ENCODE measurements at places on chromosomes 5 and 9. TPM values are rescaled to one million over a fixed set of nuclear protein-coding genes. Genes with fewer than 3 reads are reported as not detected.

DNA sequence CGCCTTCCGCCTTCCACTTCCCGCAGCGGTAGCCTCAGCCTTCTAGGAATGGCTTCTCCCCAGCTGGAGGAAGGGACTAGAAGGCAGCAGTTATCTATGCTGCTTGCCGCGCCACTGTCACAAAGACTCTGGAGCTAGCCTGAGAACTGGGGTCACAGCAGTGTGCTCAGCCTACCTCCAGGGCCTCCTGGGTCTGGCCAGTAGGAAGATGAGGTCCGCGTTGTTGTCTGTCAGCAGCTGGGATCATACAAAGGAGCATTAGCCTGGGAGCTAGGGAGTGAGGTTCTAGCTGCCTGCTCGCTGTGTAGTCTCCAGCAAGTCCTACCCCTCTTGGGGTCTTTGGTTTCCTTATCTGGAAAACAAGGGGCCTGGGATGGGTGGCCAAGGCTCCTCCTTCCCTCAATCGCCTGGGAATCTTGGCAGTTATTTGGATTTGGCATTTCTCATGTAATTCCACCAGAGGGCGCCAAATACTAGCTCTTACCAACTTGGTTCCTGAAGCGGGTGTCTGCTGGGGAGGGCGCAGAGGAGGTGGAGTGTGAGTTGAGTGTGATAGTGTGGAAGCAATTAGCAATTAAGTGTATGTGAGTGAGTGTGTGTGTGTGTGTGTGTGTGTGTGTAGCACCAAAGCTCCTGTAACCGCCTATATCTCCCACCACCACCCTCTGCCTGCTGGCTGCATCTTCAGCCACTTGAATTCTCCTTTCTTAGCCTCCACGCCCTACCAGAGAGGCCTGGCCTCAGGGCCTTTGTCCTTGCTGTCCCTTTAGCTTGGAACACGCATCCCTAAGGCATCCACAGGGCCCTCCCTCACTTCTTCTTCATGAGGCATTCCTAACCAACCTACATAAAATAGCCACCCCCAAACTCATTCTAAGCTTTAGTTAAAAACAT, 97.1 kb downstream of the ENTREP1 start:
- H3K4me1 ChIP-seq: no peaks in the 10 kb centered on the region
- H3K4me3 ChIP-seq: no peak overlapping the region
- DNase-seq: no peak

DNA sequence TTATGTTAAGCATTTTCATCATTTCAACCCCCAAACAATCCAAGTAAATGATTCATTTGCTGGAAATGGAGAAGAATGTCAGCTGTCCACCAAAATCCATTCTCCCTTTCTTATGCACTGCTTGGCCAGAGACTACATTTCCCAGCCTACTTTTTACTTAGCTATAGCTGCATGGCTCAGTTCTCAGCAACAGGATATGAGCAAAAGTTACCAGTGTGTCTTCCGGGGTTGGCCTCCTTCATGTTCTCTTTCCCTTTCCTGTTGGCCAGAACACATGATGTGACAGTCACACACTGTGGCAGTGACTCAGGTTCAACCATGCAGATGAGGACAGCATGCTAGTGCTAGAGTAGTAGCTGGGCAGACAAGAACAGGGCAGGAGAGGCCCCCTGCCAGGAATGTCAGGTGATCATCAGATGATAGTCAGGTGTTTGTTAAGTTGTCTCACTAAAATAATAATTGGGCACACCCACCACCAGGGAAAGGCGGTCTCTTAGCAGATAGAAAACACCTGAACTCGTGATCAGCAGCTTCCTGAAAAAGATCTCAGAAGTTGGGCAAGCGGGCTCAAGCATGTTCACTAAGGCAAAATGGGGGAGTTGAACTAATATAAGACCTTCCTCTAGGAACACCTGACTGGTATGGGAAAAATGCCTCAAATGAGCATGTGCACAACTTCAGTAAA, 12.2 kb downstream of the GPR150 start:
- DNase-seq: no peak
- H3K4me1 ChIP-seq: no peaks in the 10 kb centered on the region
- H3K27me3 ChIP-seq: peaks cover 3% of the 10 kb centered on the region
- H3K27ac ChIP-seq: no peak overlapping the region
- H3K4me3 ChIP-seq: no peak overlapping the region

DNA sequence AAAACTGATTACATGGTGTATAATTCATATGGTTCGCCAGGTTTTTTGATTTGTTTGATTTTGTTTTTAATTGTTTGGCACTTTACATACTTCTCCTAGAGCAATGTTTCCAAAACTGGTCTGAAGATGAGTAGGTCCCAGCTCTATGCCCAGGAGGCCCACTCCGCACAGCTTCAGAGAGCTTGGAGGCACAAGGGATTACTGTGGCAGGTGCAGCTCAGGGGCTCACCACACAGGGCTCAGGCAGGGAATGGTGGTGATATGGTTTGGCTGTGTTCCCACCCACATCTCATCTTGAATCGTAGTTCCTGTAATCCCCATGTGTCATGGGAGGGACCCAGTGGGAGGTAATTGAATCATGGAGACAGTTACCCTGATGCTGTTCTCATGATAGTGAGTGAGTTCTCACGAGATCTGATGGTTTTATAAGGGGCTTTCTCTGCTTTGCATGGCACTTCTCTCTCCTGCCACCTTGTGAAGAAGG, 296.6 kb downstream of the MED10 start:
- DNase-seq: no peak
- H3K4me1 ChIP-seq: no peaks in the 10 kb centered on the region
- no peak overlapping the region for H3K4me3 ChIP-seq

- peak overlapping the region; percentile 61 for H3K27ac ChIP-seq
- peaks cover 27% of the 10 kb centered on the region for H3K4me1 ChIP-seq
- H3K4me3 ChIP-seq: peak overlapping the region; percentile 82
- H3K27me3 ChIP-seq: no peaks in the 10 kb centered on the region
- no peaks in the 10 kb centered on the region for H3K36me3 ChIP-seq
Measured at GRCh38 chr9:98255061-98255577, 330 bp downstream of the TBC1D2 start.

GRCh38 chr5:124373883-124374282, 372.6 kb downstream of the ZNF608 start:
- peaks cover 2% of the 10 kb centered on the region for H3K36me3 ChIP-seq
- H3K4me3 ChIP-seq: no peak overlapping the region
- DNase-seq: no peak
- no peak overlapping the region for H3K27ac ChIP-seq

DNA sequence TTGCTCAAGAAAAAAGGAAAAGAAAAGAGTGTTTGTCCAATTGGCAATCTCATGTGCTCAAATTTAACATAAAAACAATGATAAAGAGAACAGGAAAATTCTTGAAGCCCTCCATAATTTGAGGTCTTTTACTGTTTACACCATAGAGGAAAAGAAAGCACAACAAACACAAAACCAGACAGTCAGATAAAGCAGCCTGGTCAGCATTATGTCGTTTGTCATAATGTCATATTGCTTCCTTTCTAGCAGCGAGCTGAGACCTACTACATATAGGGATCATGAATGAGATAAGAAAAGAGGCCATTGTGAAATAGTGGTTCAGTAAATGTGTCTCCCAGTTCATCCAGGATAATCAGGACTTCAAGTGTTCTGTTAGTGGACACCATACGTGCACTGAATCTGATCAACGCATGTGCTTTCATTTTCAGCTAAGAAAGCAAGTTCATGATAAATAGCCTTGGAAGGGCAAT, 64.7 kb upstream of the SELENOP start:
- no peak overlapping the region for H3K27ac ChIP-seq
- no peaks in the 10 kb centered on the region for H3K27me3 ChIP-seq
- no peak overlapping the region for H3K4me3 ChIP-seq
- DNase-seq: no peak

DNA sequence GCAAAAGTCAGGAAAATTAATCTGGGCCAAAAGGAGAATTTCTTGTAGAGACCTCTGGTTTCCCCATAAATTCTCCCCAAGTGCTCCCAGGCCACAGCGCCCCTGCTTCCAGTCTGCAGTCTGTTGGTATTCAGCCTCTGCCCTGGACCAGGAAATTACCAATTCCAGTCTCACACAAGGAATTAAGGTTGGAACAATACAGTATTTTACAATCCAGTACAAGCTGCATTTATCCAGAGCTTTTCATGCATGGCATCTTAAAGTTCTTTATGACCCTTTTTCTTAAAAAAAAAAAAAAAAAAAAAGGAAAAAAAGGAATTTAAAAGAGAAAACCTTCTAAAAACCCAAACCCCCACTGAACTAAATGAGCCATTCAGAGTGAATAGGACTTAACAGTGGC, 139.6 kb upstream of the RANBP3L start:
- no peaks in the 10 kb centered on the region for H3K27me3 ChIP-seq
- no peak for DNase-seq
- no peaks in the 10 kb centered on the region for H3K36me3 ChIP-seq

GRCh38 chr9:114035845-114036801, 42.0 kb downstream of the AMBP start:
- no peaks in the 10 kb centered on the region for H3K27me3 ChIP-seq
- H3K36me3 ChIP-seq: peaks cover 44% of the 10 kb centered on the region
- no peaks in the 10 kb centered on the region for H3K4me1 ChIP-seq

DNA sequence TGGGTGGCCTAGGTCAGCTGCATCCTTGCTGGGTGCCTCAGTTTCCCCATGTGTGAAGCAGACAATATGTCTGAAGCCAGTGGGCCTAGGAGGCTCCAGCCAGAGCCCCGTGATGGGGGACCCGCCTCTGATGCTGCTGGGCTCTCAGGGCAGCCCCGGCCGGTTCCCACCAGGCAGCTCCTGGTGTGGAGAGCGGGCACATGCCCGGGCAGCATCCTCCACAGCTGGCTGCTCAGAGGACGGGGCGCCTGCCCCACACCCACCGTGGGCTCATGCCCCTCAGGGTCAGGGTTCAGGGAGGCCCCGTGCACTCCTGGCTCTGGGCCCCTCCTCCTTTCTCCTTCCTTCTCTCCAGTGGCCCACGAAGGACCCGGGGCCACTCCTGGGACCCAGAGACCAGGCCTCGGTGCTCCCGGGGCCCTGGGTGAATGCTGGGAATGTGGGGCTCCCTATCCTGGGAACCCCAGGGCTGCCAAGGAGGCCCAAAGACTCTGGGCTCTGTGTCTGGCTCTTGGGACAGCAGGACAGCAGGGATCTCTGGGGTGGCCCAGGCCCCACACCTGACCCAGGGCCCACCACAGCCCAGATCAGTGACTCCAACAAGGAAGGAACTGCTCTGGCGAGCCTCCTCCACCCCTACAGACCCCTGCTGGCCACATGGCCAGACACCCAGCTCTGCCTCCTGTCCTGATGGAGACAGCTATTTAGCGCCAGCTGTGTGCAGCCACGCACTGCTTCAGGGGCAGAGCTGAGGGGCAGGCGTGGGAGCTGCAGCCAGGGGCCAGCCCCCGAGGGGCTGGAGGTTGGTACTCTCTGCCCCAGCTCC, 39.5 kb upstream of the EGFL7 start:
- peak overlapping the region; percentile 79 for H3K27ac ChIP-seq
- H3K4me3 ChIP-seq: no peak overlapping the region
- no peak for DNase-seq
- no peaks in the 10 kb centered on the region for H3K36me3 ChIP-seq

DNA sequence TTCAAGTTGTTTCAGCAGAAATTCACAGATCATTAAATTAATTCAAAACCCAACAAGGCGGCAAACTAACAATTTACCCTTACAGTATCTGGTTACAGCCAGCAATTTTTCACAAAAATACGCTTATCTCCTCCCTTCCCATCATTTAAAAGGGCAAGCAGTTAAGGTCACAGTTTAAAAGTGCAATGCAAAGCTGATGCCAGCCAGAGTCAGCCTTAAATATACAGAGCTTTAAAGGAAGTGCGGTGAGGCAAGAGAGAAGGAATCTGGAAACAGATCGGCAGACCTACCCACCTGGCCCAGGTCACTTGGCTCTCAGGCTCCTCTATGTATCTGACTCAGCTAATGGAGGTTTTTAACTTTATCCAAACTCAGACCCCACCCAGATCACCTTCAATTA, 31.0 kb downstream of the EPB41L4A start:
- no peaks in the 10 kb centered on the region for H3K27me3 ChIP-seq
- H3K27ac ChIP-seq: peak overlapping the region; percentile 65
- peaks cover 24% of the 10 kb centered on the region for H3K4me1 ChIP-seq
- DNase-seq: no peak

Gene CD180
- total RNA-seq: not detected

Gene PCDHGC4
- total RNA-seq: 5.2 TPM

Gene SLC34A3
- total RNA-seq: 0.27 TPM

Gene TRIO
- 209 TPM for total RNA-seq

Gene SPAG8
- 0.89 TPM for total RNA-seq

Gene SLC4A9
- total RNA-seq: 2.5 TPM

Gene SLIT3
- total RNA-seq: 65.1 TPM

Gene TERT
- 0.33 TPM for total RNA-seq
